ENCODE measurements at places on chromosomes 5 and 9.

DNA sequence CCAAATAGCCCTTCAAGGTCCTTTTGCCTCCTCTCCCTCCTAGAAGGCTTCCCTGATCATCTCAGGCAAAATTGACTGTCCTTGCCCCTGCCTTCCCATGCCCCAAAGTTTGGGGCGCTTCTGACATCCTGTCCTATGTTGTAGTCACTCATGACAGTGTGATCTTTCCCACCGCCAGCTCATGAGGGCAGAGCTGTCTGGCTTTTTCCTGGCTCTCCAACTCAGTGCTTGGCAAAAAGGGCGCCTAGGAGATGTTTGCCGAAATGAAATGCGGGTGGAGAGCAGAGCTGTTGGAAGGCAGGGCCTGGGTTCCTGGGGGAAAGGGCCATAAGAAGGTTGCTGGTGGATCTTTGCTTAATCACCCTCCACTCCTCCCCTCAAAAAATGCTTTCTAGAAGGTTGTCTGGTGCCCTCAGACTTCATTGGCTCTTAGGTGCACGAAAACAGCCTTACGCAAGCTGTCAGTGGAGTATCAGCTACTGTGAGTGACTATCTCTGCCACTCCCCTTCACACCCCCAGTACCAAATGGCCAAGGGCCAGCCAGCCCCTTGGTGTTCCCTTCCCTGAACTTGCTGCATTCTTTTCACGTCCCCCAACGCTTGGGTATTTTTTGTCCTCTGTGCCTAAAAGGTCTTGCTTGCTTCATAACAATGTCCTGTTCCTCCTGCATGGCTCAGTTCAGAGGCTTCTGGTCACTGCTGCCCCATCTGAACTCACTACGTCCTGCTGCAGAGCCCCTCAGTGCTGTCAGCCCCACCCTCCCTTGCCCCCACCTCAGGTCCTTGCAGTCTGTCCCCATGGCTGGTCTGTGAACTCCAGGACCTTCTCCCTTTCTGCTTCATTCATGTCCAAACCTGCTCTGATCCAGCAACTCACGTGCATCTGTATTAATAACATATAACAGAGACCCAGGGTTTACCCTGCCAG, 2.6 kb upstream of the SLC25A51 start:
- DNase-seq: no peak

DNA sequence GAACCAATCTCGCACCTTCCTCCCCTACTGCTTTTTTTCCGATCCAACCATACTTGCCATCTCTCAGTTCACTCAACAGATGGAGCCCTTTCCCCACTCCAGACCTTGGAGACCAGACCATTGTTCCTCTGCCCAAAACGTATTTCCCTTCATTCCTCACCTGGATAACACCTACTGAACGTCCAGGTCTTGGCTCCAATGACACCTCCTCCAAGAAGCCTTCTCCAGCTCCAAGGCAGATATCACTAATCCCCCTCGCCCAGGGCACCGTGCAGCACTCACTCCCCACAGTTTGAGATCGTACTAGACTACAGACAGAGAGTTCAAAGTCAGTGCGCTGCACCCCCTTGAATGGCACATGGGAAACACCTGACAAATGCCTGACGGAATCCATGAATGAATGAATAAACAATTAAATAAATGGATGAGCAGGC, 47.1 kb upstream of the AKNA start:
- no peak for DNase-seq

GRCh38 chr5:96734871-96735325, 72.7 kb downstream of the CAST start:
- DNase-seq: no peak

DNA sequence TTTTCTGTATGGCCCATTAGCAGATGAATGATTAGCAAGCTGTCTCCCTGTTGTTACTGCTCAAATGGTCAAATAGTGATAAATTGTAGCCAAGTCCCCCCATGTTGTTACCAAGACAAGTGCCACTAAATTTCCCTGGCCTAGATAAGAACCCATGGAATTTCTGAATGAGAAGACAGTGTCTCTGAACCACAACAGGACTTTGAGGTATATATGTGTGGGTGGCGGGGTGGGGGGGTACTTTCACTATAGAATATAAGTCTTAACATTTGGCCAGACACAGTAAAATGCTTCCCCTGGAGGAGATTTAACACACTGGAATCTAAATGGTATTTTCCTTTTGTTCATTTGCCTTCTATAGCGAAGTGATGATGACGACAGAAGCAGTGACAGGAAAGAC, 28.7 kb downstream of the XPA start:
- DNase-seq: no peak

DNA sequence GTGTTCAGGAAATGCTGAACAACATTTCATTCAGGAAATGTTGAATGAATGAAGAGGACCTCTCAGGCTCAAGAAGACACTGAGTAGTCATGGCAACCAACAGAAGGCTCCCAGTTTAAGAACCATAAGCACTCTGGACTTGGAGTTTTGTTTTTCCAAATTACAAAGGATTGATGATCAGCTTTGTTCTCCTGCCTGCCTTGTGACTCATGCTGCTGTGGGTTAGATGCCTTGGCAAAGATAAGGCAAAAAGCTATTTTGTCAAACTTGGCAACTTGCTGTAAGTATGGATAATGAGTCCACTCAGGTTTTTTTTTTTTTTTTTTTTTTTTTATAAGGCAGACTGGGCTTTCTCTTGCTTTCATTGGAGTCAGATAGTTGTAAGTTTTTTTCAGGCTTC, 365.0 kb downstream of the TMEM232 start:
- DNase-seq: no peak

- DNase-seq: no peak
These were observed 28.6 kb downstream of the LAMC3 start for GRCh38 chr9:131037335-131038255.

Data from left lobe of liver (tissue), 2 donors.